T-helper 1 cell (primary cell): ENCODE measurements at places on chromosomes 6 and 20.

GRCh38 chr6:18392346-18392877, 5.3 kb downstream of the RNF144B start:
- no peak for DNase-seq

DNA sequence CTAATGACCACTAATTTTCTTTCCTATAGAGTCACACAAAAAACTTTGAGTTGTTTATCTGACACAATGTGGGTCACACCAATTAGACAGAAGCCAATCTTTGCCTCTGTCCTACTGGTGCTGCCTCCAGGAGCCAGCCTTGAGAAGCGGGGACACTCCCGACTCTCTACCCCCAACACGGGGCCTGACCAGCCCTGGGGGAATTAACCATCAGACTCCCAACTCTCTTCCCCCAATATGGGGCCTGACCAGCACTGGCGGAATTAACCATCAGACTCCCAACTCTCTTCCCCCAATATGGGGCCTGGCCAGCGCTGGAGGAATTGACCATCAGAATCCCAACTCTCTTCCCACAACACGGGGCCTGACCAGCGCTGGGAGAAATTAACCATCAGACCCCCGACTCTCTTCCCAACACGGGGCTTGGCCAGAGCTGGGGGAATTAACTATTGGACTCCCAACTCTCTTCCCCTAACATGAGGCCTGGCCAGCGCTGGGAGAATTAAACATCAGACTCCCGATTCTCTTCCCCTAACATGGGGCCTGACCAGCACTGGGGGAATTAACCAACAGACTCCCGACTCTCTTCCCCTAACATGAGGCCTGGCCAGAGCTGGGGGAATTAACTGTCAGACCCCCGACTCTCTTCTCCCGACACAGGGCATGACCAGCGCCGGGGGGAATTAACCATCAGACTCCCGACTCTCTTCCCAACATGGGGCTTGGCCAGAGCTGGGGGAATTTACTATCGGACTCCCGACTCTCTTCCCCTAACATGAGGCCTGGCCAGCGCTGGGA, 12.5 kb downstream of the CST7 start:
- DNase-seq = no peak

DNA sequence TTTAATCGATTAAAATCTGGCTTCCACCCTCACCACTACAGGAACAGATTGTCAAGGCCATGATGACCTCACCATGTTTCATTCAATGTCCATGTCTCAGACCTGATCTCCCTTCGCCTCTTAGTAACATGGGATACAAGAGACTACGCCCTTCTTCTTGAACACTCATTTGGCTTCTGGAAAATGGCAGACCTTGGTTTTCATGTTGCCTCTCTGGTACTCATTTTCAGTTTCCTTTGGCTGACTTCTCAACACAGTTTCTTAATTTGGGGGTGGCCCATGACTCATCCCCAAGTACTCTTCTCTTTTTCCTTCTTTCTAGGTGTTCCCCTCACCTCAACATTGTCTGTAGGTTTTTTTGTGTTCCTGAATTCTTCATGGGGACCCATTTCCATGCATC, 22.7 kb downstream of the TMX4 start:
- DNase-seq = no peak

DNA sequence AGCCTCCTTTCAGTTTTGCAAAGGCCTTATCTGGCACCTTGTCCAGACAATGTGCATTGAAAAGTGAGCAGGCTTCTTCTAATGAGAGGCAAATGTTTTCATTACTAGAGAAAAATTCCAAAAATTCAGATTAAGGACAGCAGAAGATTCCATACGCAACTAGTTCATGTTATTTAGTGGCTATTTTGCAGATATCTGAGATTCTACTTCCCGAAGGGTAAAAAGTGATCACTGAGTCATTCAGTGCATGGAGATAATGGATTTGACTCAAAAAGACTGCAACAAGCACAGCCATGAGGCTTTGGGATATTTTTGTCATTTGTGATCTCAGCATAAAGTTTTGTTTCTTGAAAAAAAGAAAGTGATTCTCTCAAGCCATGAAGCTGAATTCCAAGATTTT, 29.9 kb downstream of the METTL24 start:
- no peak for DNase-seq

- DNase-seq = no peak
Measured at GRCh38 chr6:166774292-166774691, 147.2 kb upstream of the RPS6KA2 start.

- no peak for DNase-seq
Measured at GRCh38 chr6:116512111-116512559, 696 bp downstream of the CALHM5 start.

DNA sequence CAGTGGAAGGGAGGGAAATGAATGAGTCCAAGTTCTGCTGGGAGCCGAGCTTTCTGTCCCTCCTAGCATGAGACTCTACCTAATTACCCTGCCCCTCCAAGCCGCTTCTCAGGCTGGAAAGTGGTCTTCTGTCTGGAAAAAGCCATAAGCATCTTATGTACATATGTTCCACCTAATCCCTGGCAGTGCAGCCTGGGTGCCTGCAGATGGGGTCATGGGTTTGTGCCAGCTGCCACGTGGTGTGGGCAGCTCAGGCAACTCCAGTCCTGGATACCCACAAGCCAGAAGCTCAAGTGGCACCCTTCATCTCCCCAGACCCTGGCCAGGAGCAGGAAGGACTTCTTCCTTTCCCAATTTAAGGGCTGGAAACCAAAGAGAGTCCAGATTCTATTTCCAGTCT, 253.1 kb downstream of the LY86 start:
- no peak for DNase-seq

DNA sequence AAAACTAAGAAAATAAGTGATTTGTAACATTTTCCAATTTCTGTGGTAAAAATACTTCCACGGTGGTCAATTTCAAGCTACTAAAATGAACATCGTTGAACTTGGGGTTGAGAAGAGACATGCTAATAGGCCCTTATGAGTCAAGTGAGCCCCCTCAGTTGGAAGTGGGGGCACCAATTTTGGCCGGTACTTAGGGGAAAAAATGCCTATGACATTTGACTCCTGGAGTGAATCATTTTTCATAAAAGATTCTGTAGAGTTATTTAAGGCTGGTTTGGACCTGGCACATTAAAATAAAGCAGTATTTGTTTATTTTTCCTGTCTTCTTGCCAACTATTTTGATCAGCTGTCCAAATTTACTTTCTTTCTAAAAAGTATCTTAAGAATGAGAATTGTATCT, 32.4 kb upstream of the CAP2 start:
- no peak for DNase-seq

DNA sequence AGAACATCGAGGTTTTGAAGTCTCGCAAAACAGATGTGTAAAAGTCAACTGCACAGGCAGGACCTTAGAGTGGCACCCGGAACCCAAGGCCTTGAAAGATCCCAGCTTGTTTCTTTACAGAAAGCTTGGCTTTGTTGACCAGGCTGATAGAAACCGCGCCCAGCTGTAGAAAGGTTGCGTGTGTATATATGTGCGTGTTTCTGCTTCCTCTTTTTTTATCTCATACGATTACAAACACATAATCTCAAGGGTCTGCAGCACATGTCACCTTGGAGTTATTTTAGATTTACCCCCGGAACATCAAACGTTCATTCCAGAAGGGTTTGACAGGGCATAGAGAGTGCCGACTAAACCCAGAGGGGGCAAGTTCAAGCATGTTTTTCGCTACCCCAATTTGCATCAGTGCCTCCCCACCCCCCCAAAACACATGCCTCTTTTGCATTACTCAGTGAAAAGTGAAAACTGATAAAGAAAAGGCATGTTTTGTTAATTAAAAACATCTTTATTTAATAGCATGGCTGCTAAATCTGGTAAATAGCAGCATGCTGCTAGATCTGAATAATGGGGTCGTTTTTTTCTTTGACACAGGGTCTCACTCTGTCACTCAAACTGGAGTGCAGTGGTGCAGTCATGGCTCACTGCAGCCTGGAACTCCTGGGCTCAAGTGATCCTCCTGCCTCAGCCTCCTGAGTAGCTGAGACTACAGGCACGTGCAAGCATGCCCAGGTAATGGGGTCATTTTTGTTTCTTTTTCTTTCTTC, 33.2 kb upstream of the NCOA3 start:
- no peak for DNase-seq
